ENCODE measurements at places on chromosomes 6 and 20.

GRCh38 chr6:20439558-20439957, 37.9 kb downstream of the E2F3 start:
- DNase-seq, result no peak

DNA sequence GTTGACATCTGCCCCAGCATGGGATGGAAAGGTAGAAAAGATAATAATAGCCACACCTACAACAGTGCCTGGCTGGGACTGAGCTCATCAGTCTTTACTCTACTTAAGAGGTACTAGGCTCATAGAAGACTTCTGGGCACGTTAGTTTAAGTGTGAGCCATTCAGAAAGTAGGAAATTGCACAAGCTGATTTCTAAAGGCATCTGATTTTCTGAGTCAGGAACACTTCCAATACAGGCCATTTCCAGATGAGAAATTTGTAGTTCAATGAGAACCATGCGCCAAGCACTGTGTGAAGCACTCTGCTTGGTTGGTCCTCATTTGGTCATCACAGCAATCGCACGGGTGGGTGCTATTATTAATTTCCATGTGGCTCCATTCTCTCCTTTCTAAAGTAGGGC, 42.3 kb downstream of the MOCS1 start:
- no peak for DNase-seq

DNA sequence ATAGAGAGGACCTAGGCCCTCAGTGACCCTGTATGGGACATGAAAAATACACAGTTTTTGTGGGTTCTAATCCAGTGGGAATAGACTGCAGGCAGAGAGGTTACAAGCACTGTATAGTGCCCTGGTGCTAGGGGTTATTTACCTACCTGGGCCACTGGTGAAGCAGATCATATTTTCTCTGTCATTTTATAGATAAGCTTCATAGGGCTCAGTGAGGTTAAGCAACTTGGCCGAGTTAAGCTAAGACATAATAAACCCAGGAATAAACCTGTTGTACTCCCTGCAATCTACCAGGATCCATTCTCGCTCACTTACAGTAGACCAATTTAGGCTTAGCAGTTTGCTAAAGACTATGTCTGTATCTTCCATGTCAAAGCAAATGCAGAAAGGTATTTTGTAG, 340.6 kb upstream of the KHDRBS2 start:
- DNase-seq, result no peak

- DNase-seq, result no peak
Measured at GRCh38 chr6:152984513-152984872, 1.7 kb upstream of the FBXO5 start.

DNA sequence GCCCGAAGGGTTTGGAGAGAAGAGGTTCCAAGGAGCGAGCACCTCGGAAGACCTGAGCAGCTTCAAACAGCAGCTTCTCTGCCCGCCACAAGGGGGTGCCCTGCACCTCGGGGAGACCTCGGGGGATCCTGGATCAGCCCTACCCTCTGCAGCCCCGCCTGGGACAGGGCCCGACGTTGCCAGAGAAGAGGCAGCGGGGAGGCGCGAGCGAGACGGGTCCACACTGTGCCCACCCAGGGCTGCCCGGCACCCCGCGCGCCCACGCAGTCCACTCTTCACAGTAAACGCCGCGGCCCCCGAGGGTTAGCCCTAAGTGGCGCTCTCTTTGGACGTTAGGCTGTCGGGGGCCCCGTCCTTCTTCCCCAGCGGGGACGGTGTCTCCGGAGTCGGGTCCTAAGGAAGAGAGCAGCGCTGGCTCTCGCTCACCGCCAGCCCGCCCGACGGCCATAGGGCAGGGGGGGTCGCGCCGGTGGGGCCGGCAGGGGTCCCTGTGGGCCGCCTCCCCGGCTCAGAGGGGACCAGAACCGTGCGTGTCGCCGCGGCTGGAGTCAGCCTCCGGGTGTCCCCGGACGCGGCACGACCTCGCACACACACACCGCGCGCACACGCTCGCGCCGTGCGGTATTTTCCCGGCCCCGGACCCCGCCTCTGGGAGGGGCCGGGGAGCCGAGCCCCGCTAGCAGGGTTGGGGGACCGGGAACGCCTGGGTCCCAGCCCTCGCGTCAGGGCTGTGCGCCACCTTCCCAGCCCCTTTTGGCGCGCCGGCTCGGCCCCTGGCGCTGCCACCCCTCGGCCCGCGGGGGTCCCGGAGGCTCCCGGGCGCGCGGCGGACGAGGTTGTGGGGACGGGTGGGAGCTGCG, 929 bp downstream of the CDH22 start:
- peak; percentile 90 for DNase-seq

GRCh38 chr6:21537637-21538036, 55.9 kb upstream of the SOX4 start:
- DNase-seq, result no peak

DNA sequence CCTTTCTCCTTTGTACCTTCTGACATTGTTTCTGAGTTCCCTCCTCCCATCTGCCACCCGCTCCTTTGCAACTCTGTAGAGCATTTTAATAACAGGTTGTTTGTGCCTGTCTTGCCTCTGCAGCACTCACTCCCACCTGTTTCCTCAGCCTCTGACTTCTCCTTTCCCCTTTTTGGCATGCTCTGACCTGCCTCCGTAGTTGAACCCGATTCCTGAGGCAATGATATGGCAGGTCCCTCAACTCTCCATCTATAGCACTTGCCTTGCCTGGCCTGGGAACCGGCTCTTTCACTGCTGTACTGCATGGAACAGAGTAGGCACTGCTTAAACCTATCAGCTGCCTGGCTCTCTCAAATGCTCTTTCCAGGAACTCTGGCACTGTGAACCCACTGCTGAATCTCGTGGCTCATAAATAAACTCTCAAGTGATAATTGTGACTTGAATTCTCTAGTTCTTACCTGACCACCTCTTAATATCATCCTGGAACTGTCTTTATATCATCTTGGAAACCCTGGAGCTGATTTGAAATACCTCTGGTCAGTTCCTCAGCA, 50.3 kb downstream of the UTRN start:
- DNase-seq, result no peak

GRCh38 chr6:15663130-15663871, 473 bp upstream of the DTNBP1 start:
- no peak for DNase-seq

GRCh38 chr6:130426066-130426721, 60.4 kb downstream of the TMEM200A start:
- no peak for DNase-seq

DNA sequence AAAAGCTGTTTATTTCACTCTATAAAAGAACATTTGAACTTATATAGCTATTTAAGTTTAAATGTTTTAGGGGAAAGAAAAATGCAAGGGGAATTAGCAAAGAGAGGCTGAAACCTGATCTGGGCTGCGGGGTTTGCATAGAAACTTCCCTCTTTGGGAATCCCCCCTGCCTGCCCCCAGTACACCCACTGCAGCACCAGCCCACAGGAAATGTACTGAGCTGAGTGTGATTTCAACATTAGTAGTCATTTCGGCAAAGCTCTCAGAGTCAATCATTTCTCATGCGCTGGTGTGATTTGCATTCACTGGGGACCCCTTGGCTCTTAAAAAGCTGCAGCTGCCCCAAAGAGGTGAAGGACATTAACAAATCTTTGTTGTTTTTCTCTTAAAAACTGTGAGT, 859.4 kb downstream of the MAFB start:
- DNase-seq, result no peak

GRCh38 chr20:19699180-19699971, 58.7 kb upstream of the RIN2 start:
- no peak for DNase-seq

GRCh38 chr6:150237626-150238025, 94.8 kb downstream of the PPP1R14C start:
- no peak for DNase-seq

DNA sequence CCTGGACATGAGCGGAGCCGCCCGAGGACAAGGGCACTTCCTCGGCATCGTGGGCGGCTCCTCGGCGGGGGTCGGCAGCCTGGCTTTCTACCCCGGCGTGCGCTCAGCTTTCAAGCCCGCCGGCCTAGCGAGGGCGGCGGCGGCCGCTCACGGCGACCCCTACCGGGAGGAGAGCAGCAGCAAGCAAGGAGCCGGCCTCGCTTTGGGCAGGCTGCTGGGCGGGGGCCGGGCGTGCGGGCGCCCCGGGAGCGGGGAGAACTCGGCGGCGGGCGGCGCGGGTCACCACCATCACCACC, 6.7 kb downstream of the PRDM13 start:
- DNase-seq, result no peak

GRCh38 chr20:19264191-19264590, 51.7 kb downstream of the SLC24A3 start:
- DNase-seq, result no peak

GRCh38 chr20:1827974-1828785, 67.0 kb upstream of the SIRPA start:
- DNase-seq, result no peak

DNA sequence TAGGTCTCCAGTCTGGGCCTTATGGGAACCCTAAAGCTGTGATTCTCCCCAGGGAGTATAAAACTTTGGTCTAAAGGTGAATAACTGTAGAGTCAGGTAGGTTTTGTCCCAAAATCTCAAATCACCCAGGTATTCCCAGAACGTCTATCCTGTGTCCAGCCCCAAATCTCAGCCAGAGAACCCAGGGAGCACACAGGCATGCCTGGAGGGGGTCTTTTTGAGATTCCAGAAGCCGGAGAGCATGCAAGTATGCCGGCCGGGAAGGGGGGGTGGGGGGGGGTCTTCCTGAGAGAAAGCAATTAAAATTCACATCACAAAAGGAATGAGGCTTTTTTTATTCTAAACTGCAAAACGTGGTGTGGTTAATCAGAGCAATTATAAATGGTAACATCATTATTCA, 210.0 kb downstream of the PTPRT start:
- no peak for DNase-seq

DNA sequence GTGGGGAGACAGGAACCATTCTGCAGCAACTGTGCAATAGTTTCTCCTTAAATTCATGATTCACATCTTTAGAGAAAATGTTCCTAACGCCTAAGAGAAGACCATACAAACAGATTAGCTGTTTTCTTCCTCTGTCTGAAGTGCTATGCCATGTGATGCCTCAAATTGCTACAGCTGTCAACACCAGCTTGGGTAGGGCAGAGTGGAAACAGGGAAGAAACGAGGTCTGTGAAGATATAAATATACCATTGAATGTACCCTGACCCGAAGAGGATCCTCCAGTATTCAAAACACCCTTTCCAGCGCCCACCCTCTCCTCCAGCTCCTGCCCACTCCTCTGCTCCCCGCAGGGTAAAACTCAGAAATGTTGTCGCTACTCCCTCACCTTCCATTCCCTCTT, 40.3 kb upstream of the PRND start:
- no peak for DNase-seq

DNA sequence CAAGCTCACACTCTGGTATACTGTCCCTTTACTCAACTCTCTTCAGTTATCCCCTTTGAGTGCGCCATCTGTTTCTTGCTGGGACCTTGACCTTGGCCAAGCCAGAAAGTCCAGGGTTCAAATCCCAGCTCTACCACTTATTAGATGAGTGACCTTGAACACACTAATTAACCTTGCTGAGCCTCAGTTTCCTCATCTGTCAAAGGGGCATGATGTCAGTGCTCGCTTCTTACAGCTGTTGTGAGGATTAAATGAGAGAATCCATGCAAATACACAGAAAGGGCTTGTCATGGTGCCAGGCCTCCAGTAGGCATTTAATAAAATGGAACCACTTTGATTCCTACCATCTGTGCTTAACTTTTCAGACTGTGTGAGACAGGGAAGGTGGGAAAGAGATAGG, 34.3 kb downstream of the C6orf132 start:
- no peak for DNase-seq

GRCh38 chr6:127886603-127887002, 14.3 kb downstream of the THEMIS start:
- DNase-seq, result no peak

DNA sequence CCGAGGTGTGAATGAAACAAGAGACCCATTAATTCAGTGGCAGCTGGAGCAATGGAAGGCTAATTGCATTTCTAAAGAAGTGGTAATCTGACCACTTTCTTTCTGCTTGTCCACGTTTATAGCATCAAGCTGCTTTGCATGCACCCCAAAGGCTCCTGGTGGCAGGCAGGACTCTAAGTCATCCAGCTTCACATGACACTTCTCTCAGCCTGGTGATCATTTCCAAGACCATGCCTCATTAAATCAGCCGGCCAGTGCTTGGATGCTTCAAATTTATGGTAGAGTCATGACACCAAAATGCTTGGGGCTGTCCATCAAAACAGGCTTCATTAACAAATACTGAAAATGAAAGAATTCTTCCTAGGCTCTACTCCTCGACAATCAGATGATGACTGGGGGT, 614.9 kb downstream of the DOK5 start:
- no peak for DNase-seq
